ENCODE measurements at places on chromosomes 5 and 9. TPM values are rescaled to one million over a fixed set of nuclear protein-coding genes. Genes with fewer than 3 reads are reported as not detected.

DNA sequence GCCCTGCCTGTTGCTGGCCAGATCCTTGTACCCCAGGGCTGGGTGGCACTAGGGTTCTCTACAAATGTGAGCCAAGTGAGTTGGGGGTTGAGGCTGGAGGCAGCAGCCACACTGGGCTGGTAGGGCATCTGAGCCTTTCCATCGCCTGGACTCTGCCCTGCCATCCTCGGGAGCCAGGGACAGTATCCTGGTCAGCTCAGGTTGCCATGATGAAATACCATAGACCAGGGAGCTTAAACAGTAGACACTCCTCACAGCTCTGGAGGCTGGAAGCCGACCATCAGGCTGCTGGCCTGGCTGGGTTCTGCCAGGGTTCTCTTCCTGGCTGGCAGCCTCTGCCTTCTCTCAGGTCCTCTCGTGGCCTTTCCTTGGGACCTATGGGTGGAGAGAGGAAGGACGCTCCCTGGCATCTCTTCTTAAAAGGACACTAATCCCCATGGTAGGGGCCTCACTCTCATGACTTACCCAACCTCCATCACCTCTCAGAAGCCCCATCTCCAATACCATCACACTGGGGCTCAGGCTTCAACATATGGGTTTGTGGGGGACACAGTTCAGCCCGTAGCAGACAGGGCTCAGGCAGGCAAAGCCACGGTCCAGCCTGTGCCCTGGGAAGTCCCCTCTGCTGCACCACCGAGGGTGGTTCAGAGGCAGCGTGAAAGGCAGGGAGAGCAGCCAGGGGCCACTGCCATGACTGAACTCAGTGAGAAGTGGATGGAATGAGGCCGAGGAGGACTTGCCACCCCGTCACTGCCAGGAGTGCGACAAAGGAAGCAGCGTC lies 50.1 kb downstream of the HMCN2 start:
- DNase-seq, result no peak

Gene BHMT2
- total RNA-seq, result 16.3 TPM

GRCh38 chr5:5309645-5310044 lies 112.8 kb upstream of the ICE1 start:
- DNase-seq, result no peak

- no peak for DNase-seq
Observed at GRCh38 chr9:133637451-133638055, 1.4 kb downstream of the DBH start.

DNA sequence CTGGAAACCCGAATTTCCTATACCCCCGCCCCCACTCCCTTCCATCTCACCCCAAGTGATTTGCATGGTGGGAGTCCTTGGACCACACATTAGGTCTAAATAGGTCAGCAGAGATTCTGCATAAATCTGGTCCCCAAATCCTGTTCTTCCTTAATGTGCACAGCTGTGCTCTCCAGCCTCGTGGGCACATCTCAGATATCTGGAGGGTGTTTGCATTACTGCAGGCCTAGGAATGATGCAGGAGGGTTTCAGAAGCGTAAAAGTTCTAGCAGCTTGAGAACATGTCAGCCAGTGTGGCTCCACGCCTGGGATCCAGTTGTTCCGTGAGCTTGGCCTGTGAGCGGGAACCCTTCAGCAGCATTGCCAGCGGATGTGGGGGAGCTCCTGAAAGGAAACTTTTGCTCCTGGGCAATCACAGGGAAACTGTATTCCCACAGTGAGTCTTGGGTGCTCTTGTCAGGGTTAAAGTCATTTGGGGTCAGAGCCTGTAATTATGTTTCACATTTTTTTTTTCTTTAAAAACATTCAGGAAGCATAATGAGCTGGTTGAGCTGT lies 12.9 kb downstream of the ARHGAP26 start:
- peak; percentile 55 for DNase-seq

DNA sequence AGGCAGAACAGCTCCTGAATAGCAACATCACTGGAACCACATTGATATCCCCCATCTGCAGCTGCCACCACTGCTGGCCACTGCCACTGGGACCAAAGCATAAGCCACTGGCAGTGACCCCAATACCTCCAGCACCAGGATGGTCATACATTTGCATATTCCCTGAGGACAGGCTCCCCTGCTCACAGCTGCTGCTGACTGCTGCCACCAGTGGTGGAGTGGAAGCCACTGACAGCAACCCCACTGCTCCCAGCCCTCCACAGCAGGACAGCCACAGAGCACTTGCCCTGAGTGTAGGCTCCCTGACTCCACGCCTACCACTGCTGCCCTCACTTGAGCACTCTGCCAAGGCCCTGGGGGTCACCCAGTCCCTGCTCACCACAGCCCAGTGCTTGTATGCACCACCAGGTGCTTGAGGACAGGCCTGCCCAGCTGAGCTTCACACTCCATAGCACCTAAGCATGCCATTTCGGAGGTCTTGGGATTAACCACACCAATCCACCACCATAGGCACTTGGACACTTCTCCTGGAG lies 327.4 kb upstream of the RPS23 start:
- no peak for DNase-seq

Gene PPIP5K2
- total RNA-seq, result 79.4 TPM

GRCh38 chr9:86163503-86163902 lies 64.1 kb upstream of the GOLM1 start:
- no peak for DNase-seq

DNA sequence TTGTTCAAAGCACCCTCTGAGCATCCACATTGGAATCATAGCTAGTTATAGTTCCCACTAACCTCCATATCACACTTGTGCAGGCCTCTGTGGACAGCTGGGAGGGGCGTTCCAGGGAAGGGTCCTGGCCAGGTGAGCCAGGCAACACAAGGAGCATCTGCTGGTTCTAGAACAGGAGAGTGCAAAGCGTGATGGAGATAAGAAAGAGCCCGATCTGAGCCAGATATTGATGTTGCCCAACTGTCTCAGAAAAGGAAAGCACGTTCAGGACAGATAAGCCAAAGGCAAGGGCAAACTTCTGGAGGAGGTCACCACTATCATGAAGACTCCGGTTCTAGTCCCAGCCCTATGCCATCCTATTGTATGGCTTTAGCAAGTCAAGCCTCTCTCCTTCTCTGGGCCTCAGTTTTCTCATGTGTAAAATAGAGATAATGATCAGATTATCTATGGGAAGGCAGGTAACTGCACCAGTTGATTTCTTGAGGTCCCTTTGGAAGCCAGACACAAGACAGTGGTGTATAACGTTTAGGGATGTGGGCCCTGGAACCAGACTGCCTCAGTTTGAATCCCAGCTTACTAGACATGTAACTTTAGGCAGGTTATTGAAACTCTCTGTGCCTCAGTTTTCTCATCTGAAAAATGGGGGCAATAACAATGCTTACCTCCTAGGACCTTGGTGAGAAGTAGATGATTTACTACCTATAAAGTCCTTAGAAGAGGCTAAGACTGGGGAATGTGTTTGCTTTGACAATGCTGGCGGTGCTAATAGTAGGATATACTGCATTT lies 19.8 kb downstream of the GABBR2 start:
- DNase-seq, result no peak

Gene IRX4
- total RNA-seq, result not detected

DNA sequence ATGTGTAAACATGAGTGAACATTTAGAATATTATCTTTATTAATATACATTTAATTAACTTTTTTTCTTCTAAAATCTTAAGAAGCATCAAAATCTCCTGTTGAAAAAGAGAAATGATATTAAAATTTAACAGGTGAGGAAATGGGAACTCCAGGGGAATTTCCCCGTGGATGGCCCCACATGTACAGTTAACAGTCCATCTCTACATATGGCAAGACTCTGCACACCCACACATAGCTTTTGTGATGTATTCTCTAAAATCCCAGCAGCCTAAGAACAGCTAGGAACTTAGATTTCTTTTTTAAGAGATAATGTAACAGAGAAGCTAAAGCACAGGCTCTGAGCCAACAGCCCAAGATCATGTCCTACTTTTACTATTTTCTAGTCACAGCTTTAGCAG lies 556.3 kb upstream of the RGMB start:
- DNase-seq, result no peak

DNA sequence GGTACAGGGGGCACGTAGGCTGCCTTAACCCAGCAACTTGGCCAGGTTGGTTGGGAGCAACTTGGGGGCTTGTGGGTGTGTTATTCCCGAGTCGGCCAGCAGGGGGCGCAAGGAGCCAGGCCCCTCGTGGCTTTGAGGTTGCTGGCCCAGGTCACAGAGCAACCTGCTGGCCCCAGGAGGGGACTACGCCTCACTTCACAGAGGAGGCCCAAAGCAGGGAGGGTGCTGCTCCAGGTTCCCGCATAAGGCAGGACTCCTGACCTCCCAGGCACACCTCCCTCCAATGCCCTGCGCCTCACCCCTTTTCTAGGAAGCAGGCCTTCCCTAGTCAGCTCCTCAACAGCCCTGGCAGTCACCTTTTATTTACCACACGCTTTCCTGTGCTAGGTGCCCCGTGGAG lies 18.1 kb downstream of the KYAT1 start:
- peak; percentile 94 for DNase-seq

DNA sequence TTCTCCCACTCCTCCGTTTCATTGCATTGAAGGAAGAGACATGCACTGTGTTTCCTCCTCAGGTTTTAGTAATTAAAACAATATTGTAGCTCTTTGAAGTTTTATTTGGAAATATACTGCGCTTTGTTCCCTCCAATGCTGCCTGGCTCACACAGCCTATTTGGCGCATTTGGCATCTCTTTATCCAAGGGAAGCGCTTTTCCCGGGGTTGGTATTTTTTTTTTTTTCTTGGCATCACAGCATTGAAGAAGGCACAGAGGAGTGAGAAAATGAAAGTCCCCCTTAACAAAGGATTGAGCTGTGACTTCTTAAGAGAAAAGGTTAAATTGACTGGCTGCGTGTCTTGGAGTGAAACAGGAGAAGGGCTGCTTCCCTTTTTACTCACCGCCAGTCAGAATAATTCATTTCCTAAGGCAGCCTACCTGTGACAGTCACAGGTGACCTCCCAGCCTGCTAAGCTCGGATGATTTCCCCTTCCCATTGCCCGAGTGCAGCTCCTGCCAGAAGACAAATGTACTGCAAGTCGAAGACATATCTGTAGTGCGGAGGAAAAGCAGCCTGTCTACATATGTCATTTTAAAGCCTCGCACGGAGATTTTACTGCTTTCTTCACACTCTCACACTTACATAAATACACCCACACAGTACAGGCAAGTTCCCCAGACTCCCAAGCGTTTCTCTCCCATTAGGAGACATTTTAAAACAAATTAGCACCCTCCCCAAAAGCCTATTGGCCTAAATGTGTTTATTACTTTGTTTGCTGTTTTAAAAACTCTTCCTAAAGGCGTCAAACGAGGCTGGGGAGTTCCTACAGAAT lies 665.5 kb upstream of the ZNF608 start:
- no peak for DNase-seq

- no peak for DNase-seq
Observed at GRCh38 chr9:81207651-81208050, 481.7 kb downstream of the TLE1 start.

DNA sequence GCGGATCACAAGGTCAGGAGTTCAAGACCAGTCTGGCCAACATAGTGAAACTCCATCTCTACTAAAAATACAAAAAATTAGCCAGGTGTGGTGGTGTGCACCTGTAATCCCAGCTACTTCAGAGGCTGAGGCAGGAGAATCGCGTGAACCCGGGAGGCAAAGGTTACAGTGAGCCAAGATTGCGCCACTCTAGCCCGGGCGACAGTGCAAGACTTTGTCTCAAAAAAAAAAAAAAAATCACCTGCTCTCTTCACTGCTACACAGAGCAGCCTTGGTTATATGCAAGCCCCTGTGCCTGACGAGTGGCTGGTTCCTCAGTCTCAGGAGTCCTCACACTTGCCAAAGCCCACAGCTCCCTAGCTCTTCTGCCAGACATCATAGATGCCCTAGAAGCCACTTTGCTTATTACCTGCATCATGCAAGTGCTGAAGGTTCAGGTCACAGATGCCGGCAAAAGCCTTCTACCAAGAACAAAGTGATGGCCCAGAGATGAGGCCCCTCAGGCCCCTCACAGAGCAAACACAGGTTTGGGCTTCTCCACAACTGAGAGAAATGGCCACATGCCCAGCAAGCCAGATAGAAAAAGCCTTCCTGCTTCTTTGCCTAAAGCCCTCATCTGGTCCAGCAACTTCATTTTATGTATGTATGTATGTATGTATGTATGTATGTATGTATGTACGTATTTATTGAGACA lies 176.4 kb downstream of the AUH start:
- DNase-seq, result no peak

Gene PCDHA8
- 0.16 TPM for total RNA-seq
